Activated T-cell treated with anti-CD3 and anti-CD28 coated beads, Interleukin-2, amount 50 U/mL, for 72 hours (primary cell): ENCODE measurements at places on chromosomes 12 and 14.

DNA sequence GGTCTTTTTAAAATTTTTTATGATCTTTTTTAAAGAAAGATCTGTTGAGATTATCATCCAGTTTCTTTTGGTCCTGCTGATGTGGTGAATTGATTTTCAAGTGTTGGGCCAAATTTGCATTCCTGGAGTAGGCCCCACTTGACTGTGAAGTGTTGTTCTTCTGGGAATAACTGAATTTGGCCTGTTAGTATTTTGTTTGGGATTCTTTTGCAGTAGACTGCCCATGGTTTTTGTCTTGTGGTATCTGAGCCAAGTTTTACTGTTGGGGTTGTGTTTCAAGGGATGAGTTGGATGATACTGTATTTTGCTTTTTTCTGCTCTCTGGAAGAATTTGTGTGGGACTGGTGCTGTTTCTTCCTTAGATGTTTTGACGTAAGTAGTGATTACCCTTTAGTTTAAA, 4.0 kb upstream of the SYCP3 start:
- no peak for DNase-seq

GRCh38 chr14:89242652-89243279, 174.3 kb downstream of the FOXN3 start:
- no peak for DNase-seq

- DNase-seq: no peak
These were observed 1.2 kb upstream of the C1R start for GRCh38 chr12:7093486-7093885.

- no peak for DNase-seq
These were observed 15.7 kb upstream of the SLC10A1 start for GRCh38 chr14:69812711-69813110.

DNA sequence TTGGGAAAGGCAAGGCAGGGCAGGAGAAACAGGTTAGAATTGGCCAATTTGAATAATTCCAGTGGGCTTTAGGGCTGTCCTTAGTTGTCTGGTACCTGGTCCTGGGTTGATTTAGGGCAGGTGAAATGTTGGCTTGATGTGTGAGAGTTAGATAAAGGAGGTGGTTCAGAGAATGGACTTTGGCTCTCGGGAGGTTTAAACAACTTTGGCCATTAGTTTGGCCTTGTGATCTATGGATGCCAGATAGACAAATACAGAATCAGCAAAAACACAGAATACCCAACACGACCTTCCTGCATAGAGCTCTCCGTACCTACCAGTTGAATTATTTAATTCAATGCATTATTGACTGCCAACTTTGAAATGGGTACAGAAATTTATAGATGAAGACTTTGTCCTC, 35.1 kb downstream of the SCN8A start:
- DNase-seq: no peak

GRCh38 chr12:62787023-62787422, 147.9 kb downstream of the PPM1H start:
- DNase-seq: no peak

- DNase-seq: no peak
These were observed 45.7 kb downstream of the SPPL3 start for GRCh38 chr12:120858306-120859088.

- DNase-seq: no peak
These were observed 8.0 kb upstream of the KRT8 start for GRCh38 chr12:52912711-52913430.

DNA sequence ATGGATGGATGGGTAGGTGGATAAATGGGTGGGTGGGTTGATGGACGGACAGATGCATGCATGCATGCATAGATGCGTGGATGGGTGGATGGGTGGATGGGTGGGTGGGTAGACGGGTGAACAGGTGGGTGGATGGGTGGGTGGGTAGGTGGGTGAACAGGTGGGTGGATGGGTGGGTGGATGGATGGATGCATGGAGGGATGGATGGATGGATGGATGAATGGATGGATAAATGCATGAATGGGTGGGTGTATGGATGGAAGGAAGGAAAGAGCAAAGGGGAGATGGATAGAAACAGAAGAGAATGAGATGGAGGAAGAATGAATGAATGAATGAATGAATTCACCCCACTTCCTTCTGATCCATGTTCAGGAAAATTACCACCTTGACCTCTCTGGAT, 143.0 kb downstream of the KSR2 start:
- no peak for DNase-seq

DNA sequence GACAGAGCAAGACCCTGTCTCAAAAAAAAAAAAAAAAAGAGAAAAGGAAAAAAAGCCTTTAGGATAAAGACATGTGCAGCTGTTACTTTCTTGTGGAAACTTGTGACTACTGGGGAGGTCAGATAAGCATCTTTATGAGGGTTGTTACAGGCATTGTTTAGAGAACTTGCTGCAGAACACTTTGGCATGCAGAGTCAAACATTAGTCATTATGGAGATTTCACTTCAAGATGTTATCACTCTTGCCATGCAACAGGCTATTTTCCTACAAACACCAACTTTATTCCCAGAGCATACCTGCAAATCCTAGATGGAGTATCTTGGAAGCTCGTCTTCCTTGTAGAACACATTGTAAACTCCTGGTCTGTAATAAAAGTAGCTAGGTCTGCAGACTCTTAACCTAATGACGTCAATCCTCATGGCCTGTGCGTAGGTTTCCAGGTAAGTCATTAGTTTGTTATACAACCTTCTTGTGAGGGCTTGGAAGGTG, 36.3 kb upstream of the WDR89 start:
- no peak for DNase-seq

DNA sequence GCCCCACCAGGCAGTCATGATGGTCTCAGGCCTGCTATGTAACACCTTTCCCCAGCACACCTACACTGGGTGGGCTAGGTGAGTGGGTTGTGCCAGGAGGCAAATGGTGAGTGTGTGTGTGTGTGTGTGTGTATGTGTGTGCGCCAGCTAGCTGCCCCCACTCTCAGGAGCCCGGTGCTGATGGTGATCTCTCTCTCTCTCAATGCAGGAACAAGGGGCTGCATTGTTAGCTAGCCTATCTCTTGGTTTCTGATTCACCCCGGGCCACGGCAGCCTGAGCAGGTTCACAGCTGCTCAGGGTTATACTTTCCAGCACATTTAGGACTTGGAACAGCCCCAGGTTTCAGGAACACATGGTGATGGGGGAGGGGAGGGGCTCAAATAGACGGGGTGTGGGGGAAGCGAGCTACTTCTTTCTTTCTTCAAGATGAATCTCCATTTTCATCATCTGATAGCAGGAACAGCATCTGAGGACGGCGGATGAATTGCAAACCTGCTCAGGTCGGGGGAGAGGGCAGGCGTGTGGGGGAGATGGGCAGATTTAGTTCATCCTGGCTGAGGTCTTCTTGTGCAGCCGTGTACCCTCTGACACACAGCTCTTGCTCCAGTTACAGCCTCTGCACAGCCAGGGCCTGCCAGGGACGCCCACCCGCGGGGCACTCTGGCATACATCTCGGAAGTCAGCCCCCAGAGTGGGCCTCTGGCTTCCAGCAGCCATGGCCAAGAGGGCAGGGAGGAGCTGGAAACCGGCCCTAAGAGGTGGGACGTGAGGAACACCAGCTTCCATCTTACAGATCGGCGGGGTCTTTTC, 137.6 kb downstream of the ZFP36L1 start:
- no peak for DNase-seq

- DNase-seq: no peak
These were observed 244.6 kb upstream of the SFSWAP start for GRCh38 chr12:131466306-131466705.

GRCh38 chr12:31118347-31119191, 44.9 kb downstream of the DDX11 start:
- peak; percentile 31 for DNase-seq

DNA sequence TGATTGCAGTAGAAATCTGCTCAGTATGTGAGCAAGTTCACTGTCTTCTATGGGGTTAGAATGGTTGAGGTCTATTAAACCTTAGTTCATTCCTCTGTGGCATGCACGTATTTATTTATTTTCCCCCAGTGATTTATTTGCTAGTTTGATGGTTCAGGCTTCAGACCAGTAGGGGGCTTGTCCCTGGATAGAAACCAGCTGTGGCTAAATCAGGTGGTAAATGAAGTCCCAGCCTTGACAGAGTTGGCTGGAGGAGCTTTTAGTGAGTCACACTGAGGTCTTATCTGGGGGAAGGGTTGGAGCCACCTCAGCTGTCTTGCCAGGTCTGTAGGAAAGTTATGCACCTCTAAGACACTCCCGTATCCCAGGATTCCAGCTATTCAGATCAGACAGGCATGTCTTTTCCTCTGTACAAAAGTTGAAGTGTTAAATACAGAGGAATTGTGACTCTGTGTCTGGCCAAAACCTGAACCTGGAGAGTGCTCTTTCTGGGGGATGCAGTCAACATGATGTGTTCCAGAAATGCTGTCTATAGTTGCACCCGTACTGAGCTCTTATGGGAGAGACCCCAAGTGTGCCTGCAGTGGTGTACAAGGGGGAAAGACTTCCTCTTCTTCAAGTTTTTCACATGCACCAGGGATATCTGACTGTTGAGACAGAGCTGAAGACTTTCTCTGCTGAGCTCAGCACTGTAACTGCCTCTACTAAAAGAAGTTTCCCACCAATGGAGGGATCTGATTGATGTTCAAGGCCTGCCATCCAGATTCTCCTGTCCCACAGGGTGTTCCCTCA, 1322.1 kb downstream of the TMEM121 start:
- peak; percentile 13 for DNase-seq

GRCh38 chr12:5988659-5989116, 43.6 kb upstream of the ANO2 start:
- peak; percentile 80 for DNase-seq

DNA sequence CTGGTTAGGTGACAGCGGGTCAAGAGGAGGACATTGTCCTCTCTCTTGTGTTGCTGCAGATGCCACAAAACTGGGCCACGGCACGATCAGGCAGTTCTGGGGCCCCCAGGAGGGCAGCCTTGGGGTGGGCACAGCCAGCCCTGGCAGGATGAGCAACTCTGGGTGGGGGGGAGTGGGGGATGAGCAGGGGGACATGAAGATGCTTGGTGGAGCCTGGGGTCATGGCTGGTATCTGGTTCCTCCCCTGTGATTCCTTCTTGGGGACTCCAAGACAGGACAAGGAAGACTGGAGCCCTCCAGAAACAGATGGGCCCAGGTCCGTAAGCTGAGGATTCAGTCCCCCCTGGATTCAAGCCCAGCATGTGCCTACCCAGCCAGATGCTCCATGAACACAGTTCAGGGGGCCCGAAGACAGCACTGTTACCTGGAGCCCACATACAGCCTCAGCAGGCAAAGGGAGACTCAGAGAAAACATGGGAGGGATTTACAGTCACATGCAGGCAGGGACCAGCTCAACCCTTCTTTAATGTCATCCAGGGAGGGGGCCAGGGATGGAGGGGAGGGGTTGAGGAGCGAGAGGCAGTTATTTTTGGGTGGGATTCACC, 10.4 kb downstream of the SERPINA1 start:
- DNase-seq: no peak

DNA sequence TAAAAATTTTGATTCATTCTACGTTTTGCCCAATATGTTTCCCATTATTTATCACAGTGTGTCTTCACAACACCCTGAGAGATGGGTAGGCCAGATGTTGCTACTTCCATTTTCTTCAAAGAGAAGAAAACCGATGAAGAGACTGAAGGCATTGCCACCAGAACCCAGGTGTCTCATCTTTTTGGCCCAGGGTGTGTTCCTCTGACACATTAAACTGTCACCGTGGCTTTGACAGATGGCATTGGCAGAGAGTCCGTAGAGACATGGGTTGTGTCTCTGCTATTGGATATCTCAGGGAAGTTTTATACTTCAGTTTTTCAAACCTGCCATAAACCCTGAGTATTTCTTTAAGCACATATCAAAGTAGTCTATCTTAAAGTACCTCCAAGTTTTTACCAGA, 11.3 kb upstream of the NUDT4 start:
- no peak for DNase-seq

DNA sequence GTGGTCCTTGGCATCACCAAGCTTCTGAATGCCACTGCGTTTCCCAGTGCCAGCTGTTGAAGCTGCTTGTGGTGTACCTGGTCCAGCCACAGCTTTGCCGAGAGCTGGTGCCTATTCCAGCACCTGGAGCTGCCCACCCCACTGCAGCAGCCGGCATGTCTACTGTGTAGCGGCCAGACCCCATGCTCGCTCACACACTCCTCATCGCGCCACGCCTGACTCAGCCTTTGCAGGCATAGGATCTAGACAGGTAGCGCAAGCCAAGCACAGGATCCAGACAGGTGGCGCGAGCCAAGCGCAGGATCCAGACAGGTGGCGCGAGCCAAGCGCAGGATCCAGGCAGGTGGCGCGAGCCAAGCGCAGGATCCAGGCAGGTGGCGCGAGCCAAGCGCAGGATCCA, 11.6 kb upstream of the ZNF605 start:
- DNase-seq: no peak

DNA sequence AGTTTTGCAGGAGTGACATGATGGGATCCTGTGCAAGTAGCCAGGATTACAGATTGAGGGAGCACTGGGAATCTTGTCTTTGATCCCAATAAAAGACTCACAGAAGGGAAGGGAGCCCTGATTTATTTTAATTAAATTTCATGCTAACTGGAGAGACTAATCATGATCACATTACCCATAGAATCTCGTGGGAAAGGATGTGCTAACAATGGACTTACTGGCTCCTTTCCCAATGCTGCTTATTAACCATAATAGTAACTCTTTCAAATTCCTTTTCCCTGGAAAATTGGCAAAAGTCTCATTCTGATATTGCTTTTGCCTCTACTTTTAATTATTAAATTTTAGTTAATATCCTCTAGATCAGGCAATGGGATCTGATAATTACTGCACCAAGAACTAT, 174.8 kb upstream of the AVPR1A start:
- DNase-seq: no peak

GRCh38 chr12:75672200-75672599, 160.8 kb upstream of the KRR1 start:
- no peak for DNase-seq

GRCh38 chr14:64812412-64812811, 67.3 kb downstream of the SPTB start:
- DNase-seq: peak; percentile 31

DNA sequence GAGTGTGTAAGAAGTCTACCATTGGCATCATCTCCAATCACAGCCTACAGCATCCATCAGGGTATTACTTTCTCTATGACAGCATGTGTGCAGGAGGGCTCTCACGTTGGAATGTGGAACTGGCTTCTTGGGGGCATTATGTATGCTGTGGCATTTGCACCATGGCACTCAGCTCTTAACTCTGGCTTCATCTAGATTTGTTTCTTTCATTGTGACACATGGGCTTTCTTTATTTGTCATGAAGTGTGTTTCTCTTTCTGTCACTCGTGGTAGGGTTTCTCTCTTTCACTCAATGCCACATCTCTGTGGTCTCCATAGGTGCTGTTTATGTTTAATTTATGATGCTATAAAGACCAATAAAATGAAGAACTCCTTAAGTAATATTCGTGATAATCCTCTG, 191.2 kb upstream of the GARIN2 start:
- DNase-seq: peak; percentile 44
